ENCODE measurements at places on chromosomes 5 and 9.
A peak's percentile ranks its signal among the peaks of the same experiment; 100 is the strongest.

DNA sequence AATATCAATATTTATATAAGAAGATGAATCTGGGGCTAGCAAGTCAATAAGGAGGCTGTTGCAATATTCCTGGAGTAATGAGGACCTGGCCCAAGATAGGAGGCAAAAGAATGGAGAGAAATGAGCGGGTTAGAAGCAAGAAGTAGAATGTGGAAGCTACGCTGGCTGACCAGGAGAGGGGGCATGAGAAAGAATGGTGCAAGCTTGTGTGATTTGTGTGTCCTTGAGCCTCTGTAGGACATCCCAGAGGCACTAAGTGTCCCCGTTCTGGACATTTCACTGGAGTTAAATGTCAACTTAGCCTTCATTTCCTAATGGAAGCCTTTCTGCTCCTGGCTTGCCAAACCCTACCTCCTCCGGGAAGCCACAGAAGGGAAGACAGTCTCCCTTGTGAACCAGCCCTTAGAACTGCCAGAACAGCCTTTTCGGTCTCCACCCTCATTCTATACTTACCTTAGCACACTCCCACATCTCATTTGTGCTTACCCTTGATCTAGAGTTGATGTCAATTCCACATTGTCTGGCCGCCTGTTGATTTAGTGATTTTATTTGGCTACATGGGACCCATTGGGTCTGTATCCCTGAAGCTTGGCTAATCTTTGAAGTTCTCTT, 6.7 kb upstream of the PDE6A start:
- peak; percentile 42 for DNase-seq

DNA sequence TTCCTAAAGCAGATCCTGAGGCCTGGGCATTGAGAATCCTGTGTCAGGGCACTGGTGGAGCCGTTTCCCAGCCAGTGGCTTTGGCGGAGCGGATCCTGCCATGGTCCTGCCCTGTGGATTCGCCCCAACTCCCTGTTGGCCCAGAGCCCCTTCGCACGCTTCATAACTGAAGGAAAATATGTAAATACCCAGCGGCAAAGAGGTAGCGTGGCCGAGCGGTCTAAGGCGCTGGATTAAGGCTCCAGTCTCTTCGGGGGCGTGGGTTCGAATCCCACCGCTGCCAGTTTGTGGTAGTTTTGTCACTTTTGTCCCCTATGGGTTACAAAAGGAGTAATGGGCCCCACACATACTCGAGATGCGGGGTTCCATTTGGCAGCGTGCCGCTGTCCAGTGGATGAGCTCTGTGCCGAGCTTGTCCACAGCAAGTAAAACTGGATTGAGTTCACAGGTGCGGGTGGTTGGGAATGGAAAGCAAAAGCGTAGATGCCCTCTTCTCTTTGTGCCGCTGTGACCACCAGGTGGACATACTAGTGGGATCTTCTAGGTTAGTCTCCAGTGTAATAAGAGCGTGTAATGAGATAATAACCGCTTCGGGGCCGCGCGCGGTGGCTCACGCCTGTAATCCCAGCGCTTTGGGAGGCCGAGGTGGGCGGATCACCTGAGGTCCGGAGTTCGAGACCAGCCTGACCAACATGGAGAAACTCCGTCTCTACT, 17.3 kb downstream of the TRIM7 start:
- peak; percentile 90 for DNase-seq

GRCh38 chr9:124014956-124015660, 3.5 kb downstream of the LHX2 start:
- no peak for DNase-seq

GRCh38 chr5:142637871-142638270, 48.0 kb downstream of the FGF1 start:
- DNase-seq, result no peak

GRCh38 chr5:73960426-73960825, 334.4 kb downstream of the ARHGEF28 start:
- no peak for DNase-seq

DNA sequence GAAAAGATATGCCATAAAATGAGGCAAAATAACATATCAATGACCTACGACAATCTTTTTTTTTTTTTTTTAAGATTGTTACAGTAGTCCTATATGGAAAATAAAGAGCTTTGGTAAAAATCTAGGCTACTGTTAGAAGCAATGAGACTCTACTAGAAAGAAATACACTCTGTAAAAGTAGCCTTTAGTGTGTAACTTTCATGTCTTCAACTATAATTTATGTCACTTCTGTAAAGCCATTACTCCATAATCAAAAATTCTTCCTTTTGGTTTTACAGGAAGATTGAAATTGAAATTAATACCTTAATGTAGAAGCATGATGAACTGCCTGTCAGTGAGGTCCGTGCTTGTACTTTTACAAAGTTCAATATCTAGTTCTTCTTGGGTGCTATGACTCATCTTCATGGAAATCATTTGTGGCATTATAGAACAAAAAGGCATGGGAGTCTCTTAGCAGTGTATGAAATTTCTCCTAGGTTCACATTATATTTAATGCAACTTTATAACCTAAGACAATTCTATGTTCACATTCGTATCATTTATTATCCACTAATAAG, 1393.1 kb downstream of the EFNA5 start:
- no peak for DNase-seq

DNA sequence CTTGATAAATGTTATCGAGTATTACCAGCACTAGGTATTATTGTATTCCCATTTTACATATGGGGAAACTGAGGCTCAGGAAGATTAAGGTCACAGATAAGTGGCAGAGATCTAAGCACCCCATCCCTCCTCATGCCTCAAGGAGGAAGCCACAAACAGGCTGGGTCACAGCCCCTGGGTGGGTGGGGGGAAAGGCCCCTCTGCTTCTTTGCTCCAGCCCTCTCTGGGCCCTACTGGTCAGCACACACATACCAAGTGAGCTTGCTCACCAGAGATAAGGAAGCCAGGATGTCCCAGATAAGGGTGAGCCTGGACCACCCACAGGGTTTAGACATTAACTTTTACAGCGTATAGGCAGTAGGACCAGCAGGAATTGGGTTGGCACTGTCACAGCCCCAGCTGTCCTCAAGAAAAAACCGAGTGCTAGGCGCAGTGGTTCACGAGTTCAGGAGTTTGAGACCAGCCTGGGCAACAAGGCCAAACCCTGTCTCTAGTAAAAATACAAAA, 45.3 kb downstream of the STK10 start:
- no peak for DNase-seq

GRCh38 chr5:84779186-84779585, 394.5 kb upstream of the EDIL3 start:
- no peak for DNase-seq

DNA sequence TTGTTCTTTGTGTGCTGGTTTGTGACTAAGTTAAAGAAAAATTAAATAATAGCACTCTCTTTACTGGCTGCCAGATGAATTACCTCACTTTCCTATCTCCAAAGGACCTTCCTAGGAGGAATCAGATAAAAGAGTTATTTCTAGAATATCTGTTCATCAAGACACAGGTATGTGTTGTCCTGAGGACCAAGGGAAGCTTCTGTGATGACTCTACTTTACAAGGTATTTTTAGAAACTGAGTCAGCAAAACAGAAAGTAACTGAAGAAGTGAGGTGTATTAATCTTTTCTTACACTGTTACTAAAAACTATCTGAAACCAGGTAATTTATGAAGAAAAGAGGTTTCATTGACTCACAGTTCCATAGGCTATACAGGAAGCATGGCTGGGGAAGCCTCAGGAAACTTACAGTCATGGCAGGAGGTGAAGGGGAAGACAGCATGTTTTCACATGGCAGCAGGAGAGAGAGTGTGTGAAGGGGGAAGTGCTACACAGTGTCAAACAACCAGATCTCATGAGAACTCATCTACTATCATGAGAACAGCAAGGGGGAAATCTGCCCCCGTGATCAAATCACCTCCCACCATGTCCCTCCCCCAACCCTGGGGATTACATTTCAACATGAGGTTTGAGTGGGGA, 189.2 kb upstream of the DMAC1 start:
- no peak for DNase-seq

DNA sequence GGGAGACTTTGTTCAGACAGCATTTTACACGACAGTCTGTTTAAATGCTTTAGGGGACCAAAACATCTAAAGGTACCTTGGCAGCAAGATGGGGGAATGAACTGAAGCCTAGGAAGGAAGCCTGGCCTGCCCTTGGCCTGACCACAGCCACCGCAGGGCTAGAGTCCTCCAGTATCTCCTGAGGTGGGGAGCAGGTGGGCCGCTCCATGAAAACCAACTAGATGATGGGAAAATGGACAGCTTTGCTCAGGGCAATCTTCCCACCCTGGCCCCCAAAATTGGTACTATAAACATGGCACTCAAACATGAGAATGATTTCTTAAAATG, 153.3 kb downstream of the AUH start:
- DNase-seq, result no peak

DNA sequence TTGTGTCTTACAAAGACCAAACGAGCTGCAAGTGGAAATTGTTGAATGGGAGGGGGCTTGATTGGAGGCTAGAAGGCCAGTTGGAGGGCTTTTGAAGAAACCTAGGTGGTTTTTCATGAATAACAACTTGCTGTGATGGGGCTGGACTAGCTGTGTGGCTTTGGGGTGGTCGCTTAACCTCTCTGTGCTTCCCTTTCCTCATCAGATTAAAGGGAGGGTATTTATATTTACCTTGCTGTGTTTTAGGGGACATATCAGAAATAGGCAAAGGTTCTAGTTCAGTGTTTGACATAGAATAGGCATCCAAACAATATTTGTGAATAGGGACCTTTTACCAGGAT, 74.9 kb downstream of the ZNF618 start:
- no peak for DNase-seq

GRCh38 chr9:115674091-115674490, 479.5 kb upstream of the PAPPA start:
- DNase-seq, result no peak

- DNase-seq, result no peak
These were observed 55.8 kb downstream of the NFIB start for GRCh38 chr9:14258156-14258555.

- no peak for DNase-seq
These were observed 60.8 kb downstream of the PDE4D start for GRCh38 chr5:59832577-59833301.

GRCh38 chr5:132425009-132425937, 55.8 kb downstream of the SLC22A5 start:
- no peak for DNase-seq

DNA sequence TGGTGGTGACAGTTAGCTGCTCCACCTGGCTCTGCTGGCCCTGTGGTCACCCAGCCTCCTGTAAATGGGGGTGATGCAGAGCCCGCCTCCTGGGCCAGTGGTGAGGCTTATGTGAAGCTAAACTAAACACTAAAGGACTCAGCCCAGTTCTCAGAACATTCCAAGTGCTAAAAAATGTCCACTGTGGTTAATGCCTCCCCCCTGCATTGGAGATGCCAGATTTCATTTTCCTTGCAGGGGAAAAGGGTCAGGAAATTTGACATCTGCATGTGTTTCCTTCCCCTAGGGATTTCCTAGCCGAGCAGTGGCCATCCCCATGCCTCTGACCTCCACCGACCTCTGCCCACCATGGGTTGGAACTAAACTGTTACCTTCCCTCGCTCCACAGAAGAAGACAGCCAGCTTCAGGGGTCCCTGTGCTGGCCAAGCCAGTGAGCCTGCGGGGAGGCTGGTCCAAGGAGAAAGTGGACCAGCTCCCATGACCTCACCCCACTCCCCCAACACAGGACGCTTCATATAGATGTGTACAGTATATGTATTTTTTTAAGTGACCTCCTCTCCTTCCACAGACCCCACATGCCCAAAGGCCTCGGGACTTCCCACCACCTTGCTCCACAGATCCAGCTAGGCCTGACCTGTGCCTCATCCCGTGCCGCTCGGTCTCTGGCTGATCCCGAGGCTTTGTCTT, 13.0 kb downstream of the CD74 start:
- no peak for DNase-seq

GRCh38 chr9:8560560-8561525, 761.3 kb upstream of the DMAC1 start:
- no peak for DNase-seq

GRCh38 chr5:172383191-172383802, 71.0 kb downstream of the SH3PXD2B start:
- DNase-seq, result peak; percentile 30

- DNase-seq, result peak; percentile 27
These were observed 164.1 kb upstream of the MPDZ start for GRCh38 chr9:13443346-13444244.

- DNase-seq, result no peak
These were observed 378.2 kb upstream of the KLF4 start for GRCh38 chr9:107867738-107868137.

DNA sequence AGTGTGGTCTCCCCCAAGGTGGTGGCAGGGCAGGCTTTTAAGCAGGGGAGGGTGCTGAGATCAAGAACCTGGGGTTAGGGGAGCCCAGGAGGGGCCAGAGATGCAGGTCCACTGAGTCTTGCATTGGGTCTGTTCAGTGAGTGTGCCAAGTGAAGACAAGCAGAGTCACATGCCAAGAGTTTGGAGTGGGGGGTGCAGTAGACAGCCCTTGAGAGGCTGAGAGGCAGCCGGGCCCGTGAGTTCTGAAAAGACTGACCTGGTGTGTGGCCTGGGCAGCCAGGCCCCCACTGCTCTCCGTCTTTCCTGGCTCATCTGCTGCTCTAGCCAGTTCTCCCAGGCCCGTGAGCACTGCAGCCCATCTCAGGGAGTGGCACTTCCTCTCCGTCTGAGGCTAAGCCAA, 120.0 kb downstream of the DAB2IP start:
- DNase-seq, result no peak

DNA sequence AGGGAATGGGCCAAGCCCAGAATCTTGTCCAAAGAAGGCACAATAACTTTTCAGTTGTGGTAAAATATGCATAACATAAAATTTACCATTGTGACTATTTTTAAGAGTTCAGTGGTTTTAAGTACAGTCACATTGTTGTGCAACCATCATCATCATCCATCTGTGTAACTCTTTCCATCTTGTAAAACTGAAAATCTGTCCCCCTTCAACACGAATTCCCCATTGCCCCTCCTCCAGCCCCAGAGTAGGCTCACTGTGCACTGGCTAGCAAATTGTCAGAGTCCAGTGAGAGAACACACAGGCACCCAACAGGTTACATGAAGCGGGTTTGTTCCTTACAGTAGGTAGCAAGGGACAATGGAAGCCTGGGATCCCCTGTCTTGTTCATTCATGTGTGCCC, 13.7 kb downstream of the BARX1 start:
- DNase-seq, result no peak

DNA sequence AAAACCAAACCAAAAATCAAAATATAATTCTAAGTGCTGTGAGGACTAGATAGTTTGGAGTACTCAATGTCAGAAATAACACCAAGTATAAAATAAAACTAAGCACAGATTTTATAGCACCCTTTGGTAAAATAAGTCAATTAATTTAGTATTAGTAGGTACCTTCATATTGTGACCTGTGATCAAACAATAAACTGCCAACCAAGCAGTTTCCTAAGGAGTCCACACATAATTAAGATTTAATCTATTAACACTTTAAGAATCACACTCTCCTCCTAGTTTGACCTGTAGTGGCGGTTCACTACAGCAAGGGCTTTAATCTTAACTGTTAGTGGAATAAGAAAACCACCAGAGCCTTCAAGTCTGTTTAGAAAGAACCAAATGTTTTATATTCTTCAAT, 2.8 kb downstream of the HNRNPK start:
- no peak for DNase-seq

- no peak for DNase-seq
These were observed 3.7 kb upstream of the DOLPP1 start for GRCh38 chr9:129077236-129077635.

GRCh38 chr9:134130503-134131375, 5.1 kb upstream of the WDR5 start:
- DNase-seq, result peak; percentile 96

Data from T47D (cell line).